ENCODE measurements at places on chromosomes 3 and 15.

GRCh38 chr3:27024493-27024892 is 344.7 kb downstream of the NEK10 start:
- DNase-seq = no peak

DNA sequence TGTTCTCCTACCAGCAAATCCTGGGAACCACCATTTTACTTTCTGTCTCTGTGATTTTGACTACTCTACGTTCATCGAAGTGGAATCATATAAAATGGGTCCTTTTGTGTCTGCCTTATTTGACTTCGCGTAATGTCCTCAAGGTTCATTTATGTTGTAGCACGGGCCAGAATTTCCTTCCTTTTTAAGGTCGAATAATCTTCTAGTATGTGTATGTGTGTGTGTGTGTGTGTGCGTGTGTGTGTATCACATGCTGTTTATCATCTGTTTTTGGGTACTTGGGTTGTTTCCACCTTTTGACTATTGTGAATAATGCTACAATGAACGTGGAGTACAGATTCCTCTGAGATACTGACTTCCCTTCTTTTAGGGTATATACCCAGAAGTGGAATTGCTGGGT is 35.3 kb downstream of the STARD5 start:
- DNase-seq = no peak

DNA sequence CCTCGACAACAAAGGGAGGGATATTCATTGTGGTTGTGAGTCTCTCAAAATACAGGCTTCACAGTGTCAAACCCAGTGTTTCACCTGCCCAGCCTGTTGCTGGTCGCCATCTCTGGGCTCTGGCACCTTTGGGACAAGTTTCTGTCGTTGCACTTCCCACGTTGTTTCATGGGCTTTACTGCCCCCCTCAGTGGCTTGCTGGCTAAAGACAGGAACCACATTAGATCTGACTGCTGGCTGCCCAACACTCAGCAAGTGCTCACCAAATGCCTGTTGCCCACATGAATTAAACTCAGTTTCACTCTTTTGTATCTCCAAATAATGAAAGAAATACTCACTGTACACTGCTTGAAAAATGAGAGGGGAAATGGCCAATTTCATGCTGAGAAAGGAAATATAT is 27.6 kb downstream of the FOXL2 start:
- DNase-seq = no peak

DNA sequence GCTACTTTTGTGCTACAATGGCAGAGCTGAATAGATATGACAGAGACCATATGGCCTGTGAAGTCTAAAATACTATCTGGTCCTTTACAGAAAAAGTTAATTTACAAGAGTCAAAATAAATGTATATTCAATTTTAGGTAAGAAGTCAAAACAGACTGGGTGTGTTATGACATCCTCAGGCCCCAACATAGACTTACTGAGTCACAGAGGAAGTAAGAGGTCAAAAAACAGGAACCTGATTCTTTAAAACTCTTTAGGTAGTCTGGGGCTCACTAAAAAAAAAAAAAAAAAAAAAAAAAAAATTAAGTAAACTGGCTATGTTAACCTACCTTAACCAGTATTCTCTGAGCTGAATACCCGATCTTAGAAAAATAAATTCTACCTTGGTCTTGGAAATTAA is 13.1 kb downstream of the DNAAF4 start:
- no peak for DNase-seq

DNA sequence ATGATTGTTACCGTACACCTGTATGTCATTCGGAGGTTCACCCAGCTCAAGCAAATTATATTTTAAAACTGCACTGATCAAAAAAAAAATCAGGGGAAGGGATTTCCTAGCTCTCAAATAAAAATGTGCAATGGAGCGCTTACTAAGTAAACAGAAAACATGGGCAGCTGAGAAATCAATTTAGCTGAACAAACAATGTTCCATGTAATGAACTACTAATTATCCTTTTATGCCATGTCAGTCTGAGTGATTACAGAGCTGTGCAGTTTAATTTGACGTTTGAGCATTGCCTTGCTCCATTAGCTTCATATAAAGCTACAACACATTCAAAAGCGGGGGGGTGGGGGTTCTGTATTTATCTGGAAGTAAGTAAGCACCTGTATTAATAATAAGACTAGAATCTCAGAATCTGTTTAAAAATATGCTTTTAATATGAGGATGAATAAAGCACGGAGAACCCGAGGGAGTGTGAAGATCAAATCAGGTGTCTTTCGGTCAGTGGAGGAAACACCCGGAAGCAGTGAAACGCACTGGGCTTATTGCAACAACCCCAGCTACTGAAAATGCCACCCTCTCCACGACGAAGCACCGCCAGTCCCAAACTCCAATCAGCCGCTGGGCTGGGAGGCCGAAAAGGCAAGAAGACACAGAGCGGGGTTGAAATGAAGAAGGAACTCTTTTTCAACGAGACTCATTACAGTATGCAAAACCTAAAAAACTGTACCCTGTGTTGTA is 196.5 kb upstream of the ATP11B start:
- no peak for DNase-seq
